ENCODE measurements at places on chromosomes 2 and 18.

- DNase-seq, result peak; percentile 12
Observed at GRCh38 chr18:24734058-24734457, 273.6 kb downstream of the HRH4 start.

- no peak for DNase-seq
Observed at GRCh38 chr2:66283787-66284186, 151.1 kb upstream of the MEIS1 start.

GRCh38 chr18:74806700-74807416 is 209.2 kb downstream of the ZNF407 start:
- DNase-seq, result peak; percentile 65

- no peak for DNase-seq
Observed at GRCh38 chr2:46431481-46432235, 47.7 kb upstream of the TMEM247 start.

GRCh38 chr2:169351725-169352124 is 10.6 kb downstream of the LRP2 start:
- DNase-seq, result no peak

DNA sequence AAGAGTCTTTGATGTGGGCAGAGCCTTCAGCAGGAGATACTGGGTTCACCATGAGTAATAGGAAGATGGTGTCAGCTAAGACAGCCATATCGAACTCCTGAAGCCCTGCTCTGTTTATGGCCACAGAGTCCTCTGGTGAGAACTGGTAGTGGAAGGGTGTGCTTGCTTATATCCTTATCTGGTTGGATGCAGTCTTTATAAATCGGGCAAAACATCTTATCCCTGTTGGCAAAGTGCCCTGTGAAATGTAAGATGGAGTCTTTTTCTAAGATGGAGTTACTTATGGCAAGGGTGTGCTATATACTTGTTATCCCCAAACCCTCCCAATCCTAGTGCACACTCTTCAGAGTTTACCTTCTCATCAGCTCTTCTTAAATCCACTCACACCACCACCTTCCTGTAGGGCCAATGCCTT is 190.8 kb upstream of the PARD3B start:
- no peak for DNase-seq

DNA sequence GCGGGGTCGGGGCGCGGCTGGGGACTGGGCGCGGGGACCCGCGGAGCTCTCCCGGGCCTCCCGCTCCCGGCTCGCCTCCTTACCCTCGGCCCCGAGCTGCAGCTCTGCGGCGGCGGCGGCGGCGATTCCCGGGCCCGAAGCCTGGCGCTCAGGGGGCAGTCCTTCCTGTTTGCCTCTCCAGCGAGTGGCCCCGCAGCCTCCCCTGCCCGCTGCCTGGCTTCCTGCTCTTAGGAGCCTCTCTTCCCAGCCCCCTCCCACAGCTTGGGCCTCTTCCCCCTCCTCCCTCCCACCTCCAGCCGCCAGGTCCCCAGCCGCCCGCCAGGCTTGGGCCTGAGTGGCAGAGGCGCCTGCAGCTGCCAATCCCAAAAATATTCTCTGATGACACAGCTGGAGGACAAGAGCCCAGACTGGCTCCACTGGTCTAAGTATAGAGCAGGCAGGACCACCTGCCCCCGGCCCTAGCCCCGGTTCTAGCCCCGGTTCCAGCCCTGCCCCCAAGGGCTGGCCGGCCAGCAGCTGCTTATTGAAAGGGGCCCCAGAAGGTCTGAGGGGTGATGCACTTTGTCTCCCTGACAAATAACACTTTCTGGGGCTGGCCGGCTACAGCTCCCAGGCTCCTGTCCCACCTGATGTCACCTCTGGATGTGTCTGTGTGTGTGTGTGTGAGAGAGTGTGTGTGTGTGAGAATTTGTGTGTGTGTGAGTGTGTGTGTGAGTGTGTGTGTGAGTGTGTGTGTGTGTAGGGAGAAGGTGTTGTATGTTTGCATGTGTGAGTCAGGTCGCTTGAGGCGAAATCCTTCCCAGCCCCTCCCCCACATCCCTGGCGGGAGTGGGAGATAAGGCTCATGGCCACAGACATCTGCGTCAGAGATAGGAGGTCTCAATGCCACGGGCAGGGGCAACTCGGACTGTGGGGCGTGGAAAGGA is at the start of gene OBSL1:
Gene OBSL1 (minus strand): TSS at position 229 of the 926 bp plus-strand sequence. CDS start 307 bp downstream, outside the sequence.
- peak; percentile 86 for DNase-seq

- DNase-seq, result no peak
Observed at GRCh38 chr2:166060191-166060590, 67.6 kb downstream of the SCN1A start.

- no peak for DNase-seq
Observed at GRCh38 chr2:215899141-215900074, 113.9 kb downstream of the MREG start.

GRCh38 chr2:228628682-228629081 is 447.2 kb upstream of the SPHKAP start:
- DNase-seq, result no peak

DNA sequence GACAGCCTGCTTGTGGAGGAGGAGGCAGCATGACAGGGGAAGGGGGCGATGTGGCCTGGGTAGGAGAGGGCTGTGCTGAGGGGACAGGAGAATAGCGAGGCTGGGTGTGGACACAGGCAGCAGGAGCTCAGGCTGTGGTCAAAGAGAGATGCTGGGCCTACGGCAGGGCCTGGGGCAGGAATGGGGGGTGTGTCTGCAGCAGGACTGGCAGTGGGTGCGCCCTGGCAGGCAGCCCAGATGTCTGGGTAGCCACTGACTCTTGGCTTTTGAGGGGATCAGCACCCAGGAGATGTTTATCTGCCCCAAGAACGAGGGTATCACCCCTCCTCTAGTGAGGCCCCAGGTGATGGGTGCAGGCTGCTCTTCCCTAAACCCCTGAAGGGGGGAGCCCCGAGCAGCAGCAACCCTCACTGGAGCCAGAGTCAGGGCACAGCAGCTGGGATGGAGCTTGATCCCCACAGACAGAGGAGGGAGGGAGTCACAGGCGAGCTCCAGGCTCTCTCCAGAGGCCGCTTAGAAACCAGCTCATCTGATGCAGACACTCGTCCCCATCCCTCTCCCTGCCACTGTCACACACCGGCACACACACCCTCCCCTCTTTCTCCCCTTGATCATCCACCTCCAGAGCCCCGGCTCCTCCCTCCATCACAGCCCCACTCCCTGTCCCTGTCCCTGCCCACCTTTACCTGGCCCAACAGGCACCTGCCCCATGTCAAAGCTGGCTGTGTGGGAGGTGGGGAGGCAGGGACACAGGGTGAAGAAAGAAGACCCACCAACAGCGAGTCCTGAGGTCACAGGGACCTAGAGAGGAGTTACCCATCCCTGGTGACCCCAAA is 29.8 kb upstream of the TNS1 start:
- peak; percentile 63 for DNase-seq

- no peak for DNase-seq
Observed at GRCh38 chr2:241692448-241692847, 5.8 kb upstream of the DTYMK start.

- no peak for DNase-seq
Observed at GRCh38 chr2:129233166-129233565, 746.3 kb upstream of the RAB6C start.

GRCh38 chr2:166157578-166157977 is 29.8 kb upstream of the SCN1A start:
- DNase-seq, result no peak

DNA sequence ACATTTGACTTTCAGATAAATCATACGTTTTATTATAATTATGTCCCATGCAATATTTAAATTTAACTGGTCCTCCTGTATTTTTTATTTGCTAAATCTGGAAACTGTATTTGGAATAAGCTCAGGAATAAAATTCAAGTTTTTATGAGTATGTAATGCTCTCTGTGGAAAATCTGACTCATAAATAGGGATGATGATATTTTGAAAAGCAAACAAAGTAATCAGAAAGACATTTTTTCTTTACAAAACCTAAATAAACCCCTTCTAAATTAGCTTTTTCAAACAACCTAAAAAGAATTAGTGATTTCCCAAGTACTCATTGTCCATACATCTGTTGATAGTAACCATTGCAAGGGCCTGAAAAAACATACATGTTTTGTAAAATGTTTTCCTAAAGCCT is 41.1 kb downstream of the ASB1 start:
- no peak for DNase-seq

GRCh38 chr18:7691206-7691605 is 124.1 kb downstream of the PTPRM start:
- DNase-seq, result no peak

DNA sequence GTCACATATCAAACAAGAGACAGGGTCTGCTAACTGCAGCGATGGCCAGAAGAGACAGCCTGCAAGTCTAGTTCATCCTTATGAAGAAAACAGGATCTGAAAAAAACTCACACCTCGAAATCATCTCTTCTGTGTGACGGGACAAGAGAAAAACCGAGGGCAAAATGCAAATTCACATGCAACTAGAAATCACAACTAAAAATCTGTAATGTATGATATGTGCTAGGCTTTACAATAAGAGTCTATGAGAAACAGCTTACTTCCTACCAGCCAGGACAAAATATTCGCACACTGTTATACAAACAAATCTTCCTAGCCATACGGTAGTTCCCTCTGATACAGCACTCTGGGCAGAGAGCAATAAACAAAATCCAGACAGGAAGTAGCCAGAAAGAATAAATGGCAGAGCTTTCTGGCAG is 48.8 kb downstream of the ANKRD44 start:
- no peak for DNase-seq

DNA sequence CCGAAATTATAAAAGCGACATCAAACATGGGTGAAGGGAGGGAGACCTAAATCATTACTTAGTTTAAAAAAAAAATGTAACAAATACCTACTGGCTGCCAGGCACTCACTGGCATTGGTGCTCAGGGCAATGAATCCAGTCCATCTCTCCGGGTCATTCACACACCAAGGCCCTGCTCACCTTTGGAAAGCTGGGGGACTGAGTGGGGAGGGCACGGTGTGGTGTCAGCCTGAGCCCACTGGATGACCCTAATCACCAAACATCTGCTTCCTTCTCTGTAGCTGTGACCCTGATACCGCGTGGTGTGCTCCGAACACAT is 336 bp upstream of the DDX1 start:
- no peak for DNase-seq

- no peak for DNase-seq
Observed at GRCh38 chr2:98897746-98898145, 38.3 kb downstream of the CRACDL start.

DNA sequence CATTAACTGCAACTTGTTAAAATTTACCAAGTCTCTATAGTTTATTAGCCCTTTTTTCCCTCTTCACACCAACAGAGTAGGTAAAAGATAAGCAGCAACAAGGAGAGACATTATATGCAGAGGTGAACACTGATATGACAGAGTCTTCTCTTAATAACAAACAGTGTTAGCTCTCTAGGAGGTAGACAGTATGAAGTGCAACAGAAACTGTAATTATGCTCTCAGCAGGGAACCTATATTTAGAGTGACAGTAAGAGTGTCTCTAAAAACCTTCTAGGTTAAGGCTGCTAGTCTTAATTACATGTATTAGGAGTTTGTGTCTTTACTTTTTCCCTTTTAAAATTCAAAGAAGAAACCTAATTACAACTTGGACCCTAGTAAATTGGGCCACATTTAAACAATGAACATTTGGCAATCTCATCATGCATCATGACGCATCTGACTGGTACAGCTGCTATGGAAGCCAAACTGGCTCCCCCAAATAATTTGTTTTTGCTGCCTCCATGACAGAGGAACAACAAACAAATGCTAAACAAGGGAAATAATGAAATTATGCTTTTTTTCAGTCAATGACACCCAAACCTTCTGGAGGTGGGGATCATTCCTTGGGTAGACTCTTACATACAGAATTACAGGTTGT is 69.9 kb upstream of the MMADHC start:
- DNase-seq, result no peak

DNA sequence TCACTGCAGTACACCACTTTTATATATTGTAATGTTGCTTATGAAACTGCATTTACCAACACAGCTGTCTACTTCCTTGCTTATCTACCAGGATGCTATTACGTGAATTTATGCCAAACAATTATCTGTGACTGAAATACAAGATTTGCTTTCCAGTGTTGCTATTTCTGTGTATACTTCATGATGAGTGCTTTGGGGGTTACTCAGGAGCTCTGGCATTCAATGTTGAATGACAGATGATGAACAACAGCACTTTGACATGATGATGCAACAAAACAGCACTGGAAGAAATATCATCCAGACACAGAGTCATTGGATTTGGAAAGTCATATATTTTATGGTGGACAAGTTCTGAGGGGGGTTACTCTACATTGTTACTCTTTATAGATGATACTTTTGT is 125.8 kb downstream of the NETO1 start:
- DNase-seq, result no peak

DNA sequence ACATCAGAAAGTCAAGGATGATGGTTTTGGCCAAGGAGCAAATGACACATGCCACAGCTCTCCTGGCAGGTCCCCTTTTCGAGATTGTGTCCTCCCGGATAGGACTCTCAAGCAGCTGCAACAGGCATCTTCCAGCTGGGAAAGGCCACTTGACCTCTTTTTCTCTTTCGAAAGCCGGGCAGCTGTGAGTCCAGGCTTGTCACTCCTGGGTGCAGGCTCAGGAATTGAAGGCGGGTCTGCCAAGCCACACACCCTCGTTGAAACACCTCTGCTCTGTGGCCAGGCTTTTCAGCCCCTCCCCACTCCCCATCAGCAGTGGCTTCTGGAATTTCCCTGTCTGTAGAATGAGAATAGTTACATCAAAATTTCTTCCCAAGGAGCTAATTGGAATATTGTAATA is 98.0 kb downstream of the CCDC138 start:
- DNase-seq, result no peak

GRCh38 chr18:25594351-25594750 is 242.4 kb upstream of the ZNF521 start:
- DNase-seq, result no peak

DNA sequence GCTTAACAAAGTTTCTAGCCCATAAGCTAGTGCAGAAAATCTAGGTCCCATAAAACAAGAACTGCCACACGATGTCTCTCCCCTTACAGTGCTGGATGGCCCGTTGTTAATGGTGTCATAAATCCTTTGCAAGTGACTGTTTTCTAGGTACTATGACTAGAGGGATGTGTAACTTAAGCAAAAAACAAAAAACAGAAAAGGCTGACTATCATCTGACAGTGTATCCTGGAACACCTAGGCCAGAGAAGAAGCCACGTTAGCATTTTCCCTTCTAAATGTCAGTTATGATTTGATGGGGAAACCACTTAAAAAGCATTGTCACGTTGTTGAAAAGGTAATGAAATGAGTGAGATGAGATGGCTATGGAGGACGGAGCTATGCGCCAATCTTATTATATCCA is 2.4 kb downstream of the CASP8 start:
- DNase-seq, result no peak

GRCh38 chr2:168835969-168836368 is 33.5 kb downstream of the NOSTRIN start:
- no peak for DNase-seq

- DNase-seq, result no peak
Observed at GRCh38 chr2:3139906-3140305, 237.7 kb downstream of the EIPR1 start.
